Osteocyte (in vitro differentiated cells): ENCODE measurements at places on chromosomes 2 and 18.
A peak's percentile ranks its signal among the peaks of the same experiment; 100 is the strongest.

GRCh38 chr18:63820694-63821093, 45.5 kb downstream of the SERPINB7 start:
- no peak for DNase-seq

- peak; percentile 76 for DNase-seq
Observed at GRCh38 chr2:105431367-105432043, 32.7 kb upstream of the FHL2 start.

DNA sequence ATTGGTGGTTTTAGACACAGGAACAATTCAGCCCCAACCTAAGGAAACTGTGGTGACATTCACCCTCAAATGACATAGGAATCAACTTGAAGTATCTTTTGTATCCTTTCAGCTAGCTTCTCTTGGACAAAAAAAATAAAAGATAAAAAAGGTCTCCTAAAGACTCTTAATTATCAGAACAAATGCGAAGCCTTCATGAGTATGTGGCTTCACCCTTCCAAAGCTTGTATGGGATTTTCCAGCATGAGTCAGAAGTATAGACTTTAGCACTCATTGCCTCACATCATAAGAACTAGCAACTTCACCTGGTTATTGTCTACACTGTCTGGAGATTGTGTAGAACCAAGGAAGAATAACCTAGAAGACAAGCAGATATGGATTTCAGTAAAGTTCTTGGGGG, 135.4 kb downstream of the LAMA3 start:
- DNase-seq: no peak

DNA sequence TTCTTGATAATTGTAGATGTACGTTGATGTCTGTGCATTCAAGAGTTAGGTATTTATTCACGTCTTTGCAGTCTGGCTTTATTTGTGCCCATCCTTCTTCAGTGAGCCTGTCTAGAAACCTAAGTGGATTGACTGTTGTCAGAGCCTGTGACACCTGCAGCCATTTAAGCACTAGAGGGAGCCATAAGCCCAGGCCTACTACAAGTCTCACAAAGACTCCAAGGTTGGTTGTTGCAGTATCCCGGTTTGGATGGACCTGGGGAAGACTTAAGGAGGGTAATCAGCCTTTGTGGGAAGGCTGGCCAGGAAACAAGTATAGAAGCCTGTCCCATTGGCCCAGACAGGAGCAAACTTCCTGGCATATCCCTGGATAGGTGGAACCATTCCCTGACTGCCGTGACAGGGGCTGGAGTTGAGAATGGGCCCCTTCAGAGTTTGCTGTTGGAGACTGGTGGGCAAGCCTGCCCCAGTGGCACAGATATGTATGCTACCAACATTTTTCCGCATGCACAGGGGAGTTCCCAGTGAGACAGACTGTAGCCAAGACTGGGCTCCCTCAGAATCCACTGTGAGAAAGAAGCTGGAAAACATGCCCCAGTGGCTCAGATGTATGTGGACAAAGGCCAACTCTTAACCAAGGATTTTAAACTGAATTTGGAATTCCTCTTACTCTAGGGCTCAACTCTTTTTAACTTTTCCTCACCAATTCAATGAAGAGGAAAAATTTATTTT, 9.3 kb upstream of the LRRC30 start:
- DNase-seq: no peak

DNA sequence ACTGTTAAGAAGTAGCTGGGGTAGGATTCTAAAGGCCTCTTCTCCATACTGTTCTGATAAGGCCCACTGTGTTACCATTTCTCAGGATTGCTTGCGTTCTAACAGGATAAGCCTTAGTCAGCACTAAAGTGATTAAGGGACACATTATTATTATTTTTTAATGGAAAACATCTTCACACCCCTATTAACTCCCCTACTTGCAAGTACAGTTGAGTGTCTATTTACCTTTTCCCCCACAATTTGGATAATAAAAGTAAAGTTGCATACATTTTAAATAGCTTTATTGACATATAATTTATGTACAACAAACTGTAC, 9.0 kb downstream of the REL start:
- DNase-seq: no peak

DNA sequence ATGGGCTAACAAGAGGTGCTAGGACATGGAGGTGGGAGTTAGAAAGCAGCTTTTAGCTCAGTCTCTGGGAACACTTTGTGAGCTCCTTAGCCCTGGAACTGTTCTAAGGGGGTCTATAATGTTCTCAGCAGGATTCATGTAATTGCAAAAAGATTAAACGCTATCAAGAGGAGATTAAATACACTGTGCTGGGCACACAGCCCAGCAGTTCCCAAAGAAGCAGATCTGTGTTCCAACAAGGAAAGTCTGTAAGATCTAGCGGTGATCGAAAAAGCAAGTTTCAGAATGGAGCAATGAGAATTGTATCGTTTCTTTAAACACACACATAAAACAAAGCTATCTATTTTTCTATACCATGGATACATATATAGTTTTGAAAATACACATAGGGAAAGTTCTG, 2.4 kb upstream of the ARID5A start:
- DNase-seq: no peak

DNA sequence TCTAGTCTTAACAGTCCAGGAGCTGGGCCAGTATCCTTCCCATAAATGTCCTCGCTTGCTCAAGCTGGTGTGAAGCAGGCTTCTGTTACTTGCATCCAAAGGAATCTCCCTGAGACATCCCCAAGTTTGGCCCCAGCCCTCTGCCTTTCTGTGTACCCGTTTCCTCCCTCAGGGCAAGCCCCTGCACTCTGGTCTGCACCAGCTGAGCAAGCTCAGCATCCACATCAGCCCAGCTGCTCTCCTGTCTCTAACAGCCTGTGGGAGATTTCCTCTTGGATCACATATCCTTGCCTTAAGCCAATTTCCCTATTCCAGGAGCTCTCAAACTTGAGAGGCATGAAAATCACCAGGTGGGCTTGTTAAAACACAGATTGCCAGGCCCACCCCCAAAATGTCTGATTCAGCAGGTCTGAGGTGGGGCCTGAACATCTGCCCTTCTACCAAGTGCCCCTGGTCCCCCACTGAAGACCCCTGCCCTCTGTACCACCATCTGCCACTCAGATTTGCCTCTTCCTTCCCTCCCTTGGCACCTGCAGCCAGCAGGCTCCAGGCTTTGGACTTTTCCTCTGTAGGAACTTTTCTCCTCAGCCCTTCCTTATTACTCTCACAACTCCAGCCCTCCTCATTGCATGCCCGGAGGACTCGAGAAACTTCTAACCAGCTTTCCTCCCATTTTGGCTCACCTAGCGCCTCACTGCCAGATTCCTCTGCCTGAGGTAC, 32.1 kb downstream of the REEP1 start:
- no peak for DNase-seq

DNA sequence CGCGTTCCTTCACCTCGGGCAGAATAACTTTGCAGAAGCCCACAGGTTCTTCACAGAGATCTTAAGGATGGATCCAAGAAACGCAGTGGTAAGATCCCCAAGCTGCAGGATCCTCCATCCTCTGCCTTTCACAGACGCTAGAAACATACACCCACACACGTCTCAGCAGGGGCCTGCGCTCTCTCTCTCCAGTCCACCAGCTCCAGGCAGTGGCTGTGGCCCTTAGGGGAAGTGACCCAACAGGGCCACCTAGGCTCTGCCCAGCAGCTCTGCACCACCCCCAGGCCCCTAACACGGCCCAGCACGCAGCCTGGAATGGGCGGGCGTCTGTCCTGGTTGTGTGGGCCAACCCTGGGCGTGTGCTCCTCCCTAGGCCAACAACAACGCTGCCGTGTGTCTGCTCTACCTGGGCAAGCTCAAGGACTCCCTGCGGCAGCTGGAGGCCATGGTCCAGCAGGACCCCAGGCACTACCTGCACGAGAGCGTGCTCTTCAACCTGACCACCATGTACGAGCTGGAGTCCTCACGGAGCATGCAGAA, 40.4 kb downstream of the ADI1 start:
- no peak for DNase-seq

GRCh38 chr2:26873286-26873983, 25.5 kb downstream of the DPYSL5 start:
- DNase-seq: peak; percentile 48

- DNase-seq: no peak
Observed at GRCh38 chr2:76958749-76959148, 563.4 kb downstream of the LRRTM4 start.

DNA sequence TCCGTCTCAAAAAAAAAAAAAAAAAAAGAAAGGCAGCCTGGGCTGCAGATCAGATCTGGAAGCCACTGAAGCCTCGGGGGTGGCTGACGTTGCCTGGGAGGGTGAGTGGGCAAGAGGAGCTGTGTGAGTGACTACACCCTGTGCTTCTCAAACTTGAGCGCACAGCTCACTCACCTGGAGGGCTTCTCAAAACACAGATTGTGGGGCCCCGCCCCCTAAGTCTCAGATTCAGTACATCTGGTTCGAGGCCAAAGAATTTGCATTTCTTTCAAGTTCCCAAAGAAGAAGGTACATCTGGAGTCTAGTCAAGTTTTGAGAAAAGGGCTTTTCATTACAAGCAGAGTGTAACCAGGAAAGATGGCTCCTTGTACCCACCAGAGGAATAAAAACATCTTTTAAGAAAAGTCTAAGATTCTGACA, 97.7 kb upstream of the CAB39 start:
- peak; percentile 46 for DNase-seq

DNA sequence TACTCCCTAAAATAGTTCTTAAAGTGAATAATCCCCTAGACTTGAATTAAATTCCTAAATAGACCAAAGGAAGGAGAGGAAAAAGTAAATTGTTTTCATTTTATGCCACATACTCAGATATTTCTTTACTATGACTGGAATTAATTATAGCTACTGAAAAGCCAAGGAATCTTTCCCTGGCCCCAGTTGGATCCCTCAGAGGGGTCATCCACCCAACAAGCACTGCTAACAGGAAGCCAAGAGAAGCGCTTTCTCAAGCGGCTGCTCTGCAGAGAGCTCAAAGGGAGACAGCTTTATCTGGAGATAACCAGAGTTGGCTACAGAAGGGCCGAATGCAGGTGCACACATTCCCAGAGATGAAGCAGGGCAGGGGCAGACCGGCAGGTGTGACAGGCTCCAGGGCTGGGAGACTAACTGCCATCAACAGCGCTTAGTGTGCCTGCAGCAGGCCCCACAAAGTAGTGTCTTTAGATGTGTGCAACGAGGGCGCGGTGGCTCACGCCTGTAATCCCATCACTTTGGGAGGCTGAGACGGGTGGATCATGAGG, 51.1 kb downstream of the POLR1A start:
- peak; percentile 73 for DNase-seq

GRCh38 chr2:20429528-20429927, 17.3 kb upstream of the RHOB start:
- no peak for DNase-seq

DNA sequence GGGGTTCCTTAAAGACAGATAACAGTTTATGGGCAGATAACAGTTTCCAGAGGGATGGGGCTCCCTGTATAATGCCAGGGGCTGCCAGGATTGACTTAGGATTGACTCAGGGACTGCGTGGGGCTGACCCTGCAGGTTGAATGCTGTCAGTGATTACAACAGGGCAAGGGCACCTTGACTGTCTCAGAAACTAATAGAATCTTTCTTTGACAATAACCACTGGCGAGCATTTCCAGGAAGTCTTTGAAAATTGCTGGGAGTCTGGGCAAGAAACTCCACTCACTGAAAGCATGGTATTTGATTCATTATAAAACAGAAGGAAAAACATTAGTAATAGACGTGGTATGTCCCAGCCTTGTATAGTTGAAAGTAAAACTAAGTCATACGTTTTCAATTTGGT, 101.0 kb downstream of the GPD2 start:
- no peak for DNase-seq

DNA sequence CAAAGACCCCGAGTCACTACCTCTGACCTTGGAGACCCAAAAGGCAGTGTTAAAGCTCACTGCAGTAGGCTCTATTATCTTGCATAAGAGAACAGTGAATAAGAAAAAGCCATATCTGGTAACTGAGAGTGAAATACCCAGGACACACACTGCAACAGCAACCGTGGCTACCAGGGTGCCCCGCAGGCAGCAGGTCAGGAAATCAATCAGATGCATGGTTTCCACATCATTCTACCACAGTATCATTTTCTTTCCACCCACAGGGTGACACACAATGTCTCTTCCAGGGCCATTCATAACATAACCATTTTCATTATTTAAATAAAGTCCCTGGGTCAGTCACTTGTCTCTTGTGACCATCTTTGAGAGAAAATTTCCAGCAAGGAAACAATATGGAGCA, 131.3 kb downstream of the CCBE1 start:
- no peak for DNase-seq
